ELR (cell line): ENCODE measurements at places on chromosomes 6 and 20.
A peak's percentile ranks its signal among the peaks of the same experiment; 100 is the strongest.

DNA sequence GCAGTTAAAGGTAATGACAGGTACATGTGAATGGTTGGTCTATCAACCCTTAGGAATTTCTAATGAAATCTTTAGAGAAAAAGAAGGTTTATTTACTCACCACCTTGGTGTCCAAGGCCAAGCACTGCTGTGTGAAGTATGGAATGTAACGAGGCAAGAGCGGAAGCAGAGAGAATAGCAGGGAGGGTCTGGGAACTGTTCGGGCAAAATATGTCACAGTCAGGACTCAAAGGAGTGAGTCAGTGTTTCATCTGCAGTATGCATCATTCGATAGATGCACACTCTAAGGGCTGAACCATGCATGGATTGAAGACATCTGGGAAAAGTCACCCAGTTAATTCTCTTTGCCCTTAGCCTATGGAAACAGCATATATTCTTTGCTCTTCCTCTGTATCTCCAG, 33.2 kb downstream of the ADGRF5 start:
- DNase-seq: peak; percentile 90

- no peak for DNase-seq
These were observed 33.6 kb upstream of the ASF1A start for GRCh38 chr6:118860363-118860762.

DNA sequence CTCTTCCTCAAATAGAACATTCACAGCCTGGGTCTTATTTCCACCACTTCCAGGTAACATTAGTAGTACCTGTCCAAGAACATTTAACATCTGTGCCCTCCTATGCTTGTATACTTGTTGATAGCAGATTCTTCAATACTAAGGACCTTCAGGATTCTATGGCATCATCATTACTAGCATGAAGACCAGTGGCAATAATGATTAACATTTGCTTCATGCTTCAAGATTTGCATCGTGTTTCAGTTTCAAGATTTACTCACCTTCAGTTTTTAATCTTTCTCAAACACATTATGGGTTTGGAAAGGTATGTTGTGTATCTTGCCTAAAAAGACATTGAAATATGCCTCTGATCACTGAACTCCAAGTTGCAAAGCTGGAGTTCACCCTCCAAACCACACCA, 412.8 kb upstream of the NRSN1 start:
- DNase-seq: no peak

GRCh38 chr6:3398165-3398562, 58.7 kb downstream of the SLC22A23 start:
- DNase-seq: no peak

DNA sequence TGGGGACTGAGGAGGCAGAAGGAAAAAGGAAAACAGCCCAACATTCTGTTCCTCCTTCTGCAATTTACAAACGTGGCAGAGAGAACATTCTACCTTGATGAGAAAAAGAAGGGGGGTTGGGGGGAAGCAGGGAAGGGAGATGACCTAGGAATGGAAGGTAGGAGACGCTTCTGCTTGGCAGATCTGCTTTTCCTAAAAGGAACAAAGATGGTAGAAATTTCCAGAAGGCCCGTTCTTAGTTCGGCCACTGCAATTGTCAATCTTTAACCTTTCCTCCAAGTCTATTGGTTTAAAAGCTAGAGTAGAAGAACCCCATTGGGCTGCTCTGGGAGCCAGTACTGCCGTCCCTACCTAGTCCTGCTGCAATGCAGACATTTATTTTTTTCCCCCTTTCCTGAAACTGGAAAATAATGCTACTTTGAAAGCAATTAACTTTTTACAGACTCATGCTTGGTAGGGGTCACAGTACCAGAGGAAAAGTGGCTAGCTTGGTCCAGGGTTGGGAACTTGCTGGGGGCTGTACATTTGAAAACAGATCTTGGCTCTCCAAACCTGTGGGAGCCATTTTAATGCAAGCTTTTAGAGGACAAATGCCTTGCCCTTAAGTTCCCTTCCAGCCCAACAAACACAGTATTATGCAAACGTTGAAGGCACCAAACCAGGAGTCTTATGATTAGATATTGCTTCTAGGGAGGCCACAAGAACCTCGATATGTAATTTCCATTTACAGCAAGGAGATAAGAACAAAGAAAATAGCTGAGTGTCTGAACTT, 2.6 kb downstream of the ZMYND8 start:
- DNase-seq: no peak

GRCh38 chr6:35581633-35582032, 68.9 kb upstream of the TULP1 start:
- no peak for DNase-seq

GRCh38 chr6:4801491-4802110, 25.4 kb downstream of the CDYL start:
- no peak for DNase-seq

GRCh38 chr20:62409931-62410745, 3.1 kb upstream of the CABLES2 start:
- DNase-seq: peak; percentile 47

GRCh38 chr6:135627092-135627715, 129.7 kb upstream of the AHI1 start:
- no peak for DNase-seq

- peak; percentile 60 for DNase-seq
These were observed 76.9 kb upstream of the RIPOR2 start for GRCh38 chr6:25012657-25013056.

DNA sequence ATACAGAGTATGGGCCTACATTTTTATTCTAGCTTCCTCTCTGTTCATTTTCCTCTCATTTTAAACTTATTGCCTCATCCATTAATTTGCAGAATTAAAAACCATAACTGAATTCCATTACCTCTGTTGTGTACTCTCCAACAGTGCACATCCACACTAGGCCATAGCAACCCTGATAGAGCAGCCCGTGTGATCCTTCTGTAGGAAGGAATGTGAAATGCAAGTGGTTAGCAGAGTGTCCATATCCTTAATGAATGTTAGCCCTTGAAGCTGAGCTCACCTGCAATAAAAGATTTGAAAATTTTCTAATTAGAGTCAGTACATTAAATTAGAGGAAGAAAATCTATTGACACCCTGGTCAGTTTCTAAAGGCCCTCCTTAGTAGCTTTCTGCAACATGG, 6.5 kb upstream of the GRIK2 start:
- peak; percentile 3 for DNase-seq

DNA sequence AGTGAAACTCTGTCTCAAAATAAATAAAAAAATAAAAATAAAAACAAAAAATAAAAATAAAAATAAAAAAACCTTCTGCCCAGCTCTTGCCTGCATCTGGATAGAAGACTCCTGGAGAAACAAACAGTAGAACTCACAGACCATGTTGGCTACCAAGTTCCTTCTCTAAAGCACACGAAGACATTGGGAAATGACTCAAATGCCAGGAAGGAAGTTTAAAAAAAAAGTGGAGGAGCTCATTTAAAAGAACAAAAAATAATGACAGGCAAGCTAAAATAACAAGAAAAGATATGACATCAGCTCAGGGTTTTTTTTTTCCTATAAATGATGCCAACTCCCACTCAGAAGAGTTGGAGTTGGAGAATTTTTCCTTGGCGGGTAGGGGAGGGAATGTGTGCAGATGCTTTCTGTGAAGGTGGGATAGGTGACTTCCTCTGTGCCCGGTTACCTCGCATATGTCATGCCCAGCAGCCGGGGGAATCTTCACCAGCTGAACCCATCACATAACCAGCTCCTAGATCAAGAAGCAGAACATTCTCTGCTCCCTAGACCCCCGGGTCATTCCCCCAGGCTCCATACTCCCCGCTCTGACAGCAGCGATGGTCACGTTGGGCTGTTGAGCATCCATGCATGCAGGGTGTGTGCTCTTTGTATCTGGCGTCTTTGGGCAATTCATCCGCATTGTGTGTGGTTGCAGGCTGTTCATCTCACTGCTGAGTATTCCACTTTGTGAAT, 17.3 kb upstream of the CD93 start:
- no peak for DNase-seq

DNA sequence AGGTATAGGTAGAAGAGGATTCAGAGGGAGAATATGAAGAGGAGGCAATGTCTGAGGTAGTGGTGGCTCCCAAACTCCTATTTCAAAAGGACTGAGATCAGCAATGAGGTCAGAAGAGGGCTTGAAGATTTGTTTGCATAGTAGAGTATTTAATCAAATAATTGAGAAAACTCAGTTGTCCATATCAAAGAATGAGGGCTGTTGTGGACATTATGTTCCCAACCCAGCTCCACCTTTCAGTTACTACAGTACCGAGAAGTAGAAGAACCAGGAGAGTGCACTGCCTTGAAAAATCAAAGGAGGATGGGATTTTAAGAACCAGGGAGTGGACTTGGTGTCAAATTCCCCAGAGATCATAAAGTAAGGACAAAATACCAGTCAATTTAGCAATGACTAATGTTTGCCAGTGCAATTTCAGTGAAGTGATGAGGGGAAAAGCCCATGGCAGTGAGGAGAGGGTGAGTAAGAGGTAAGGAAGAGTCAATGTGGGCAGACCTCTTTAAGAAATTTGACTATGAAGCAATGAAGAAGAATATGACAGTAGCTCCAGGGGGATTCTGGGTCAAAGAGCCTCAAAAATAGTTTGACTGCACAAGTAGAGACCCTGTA, 382.4 kb downstream of the PKHD1 start:
- no peak for DNase-seq

- DNase-seq: no peak
These were observed 187.3 kb downstream of the GPX5 start for GRCh38 chr6:28712982-28713381.

DNA sequence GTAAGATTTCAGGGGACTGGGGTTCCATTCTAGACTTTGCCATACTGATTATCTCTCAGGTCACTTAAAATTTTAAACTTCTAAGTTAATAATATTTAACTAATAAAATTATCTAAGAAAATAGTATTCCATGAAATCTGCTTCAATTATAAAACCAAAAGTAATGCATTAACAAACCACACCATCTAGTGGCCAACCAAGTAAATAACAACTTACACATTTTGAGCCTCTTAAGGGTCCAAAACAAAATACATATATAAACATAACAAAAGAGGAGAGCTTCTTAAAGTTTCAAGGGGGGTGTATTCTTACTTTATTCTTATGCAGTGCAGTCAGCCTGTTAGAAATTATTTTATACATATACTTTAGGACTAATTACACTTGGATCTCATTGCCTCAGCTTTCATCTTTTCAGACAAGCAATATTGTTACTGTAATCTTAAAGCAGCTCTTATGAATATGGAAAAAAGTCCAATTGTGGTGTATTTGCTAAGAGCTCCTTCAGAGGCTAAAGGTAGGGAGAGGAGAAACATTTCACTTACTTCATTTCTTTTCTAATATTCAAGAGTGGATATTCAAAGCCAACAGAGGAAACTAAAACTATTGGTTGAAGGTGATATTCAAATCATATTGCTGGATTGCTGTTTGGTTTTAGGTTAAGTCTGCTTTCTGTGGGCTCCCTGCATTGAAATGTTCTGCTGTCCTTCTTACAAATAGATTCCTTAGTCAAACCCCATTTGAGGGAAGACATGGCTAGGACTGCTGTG, 199.7 kb upstream of the SIM1 start:
- peak; percentile 66 for DNase-seq

DNA sequence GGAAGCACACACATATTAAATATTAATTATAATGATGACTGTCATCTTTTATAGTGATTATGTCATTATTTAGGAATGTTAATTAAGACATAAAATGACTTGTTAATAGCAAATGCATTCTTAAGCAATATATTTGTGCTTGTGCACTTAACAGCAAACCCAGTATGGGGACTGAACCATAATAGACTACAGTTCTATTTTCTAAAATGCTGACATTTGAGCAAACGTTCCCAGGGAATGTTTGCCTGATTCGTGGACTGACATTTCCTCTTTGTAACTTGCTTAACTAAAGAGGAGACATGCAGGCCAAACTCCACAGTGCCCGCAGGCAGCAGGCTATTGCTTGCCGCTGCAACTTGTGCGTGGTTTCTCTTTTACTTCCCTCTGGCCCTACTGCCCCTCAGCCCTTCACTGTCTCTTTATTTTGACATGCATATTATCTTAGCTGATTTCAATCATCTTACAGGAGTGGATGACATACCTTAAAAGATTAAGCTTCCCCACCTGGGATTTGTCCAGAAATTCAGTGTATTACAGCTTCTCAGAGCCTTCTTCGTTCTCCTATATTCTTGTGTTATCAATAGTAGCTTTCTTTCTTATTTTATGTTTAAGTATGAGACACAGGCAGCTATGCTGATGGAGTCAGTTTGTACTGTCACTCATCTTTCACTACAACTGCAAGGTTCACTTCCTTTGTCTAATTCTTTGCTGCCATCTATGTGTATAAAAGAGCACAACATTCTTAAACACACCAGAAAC, 141.5 kb downstream of the GMDS start:
- peak; percentile 64 for DNase-seq

- no peak for DNase-seq
These were observed 7.6 kb downstream of the GLO1 start for GRCh38 chr6:38695227-38695900.

DNA sequence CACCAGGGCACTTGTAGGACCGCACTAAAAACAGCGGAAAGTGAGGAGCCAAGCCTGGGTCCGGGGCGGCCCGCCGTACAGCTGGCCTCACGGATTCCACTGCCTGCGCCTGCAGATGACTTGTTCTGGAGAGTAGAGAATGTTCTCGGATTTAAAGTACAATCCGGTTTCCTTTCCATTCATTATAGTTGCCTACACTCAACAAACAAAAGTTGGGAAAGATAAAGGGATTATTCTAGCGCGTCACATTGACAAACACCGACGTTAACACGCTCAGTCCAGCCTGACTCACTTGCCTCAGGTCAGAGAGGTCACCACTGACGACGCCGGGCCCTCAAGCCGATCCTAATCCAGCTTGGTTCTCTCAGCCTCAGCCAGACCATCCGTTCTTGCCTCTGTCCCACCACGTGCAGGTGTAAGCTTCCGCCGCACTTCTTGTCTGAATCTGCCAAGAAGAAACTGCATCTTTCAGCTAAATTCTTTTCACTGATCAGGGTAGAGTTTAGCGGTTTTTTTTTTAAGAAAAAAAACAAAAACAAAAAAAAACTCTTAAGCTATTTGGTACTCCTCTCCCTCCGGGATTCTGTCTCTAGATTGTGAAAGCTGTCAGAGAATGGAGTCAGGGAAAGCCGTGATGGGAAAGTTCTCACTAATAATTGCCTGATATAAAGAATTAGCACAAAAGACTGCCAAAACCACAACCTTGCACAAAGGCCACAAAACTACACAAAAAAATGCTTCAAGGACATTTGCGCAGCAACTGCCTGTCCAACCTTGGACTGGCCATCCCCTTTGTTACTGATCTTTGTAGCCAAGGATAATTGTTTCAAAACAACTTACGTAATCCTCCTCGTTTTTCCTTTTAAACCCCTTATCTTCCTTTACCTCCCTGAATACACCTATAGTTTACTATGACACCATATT, 1.1 kb upstream of the PHF10 start:
- DNase-seq: peak; percentile 91

GRCh38 chr6:293193-294174, 1.2 kb downstream of the DUSP22 start:
- DNase-seq: peak; percentile 21
